ENCODE measurements at places on chromosomes 16 and 17.
A peak's percentile ranks its signal among the peaks of the same experiment; 100 is the strongest.

GRCh38 chr16:35184356-35184870, 1725.0 kb downstream of the TP53TG3F start:
- DNase-seq, result no peak

- no peak for DNase-seq
Observed at GRCh38 chr16:60636117-60636516, 1400.1 kb downstream of the CDH8 start.

DNA sequence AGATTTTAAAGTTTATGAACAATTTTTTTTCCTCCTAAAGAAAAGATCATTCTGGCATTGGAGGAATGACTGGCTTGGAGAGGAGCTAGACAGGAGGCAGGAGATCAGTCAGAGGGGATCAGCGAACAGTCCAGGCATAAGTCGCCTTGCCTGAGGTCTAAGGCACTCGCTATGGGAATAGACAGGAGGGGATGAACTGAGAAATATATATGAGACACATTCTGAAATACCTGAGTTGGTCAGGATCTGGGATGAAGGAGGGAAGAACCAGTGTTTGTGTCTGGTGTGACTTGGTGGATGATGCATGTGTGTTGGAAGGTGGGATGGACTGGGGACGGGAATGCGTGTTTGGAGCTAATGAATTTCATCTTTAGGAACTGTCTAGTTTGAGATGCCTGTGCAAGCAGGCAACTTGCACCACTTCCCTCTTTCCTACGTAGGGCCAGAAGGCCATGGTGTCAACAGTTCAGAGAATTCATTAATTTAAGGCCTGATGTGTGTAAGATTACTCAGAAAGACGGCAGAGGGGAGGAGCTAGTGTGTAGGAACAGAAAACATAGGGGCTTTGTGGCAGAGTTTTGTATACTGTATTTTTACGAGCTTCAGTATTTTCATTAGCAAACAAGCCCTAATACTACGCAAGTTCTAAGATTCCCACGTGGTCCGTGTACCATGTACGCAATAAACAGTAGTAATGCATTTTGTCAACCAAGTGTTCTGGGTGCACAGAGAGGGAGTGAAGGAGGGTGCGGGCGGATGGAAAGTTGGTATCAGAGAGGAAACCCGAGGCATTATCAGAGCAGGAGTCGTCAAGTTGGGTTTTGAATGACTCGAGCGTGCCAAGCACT, 825 bp downstream of the HEATR6 start:
- no peak for DNase-seq

DNA sequence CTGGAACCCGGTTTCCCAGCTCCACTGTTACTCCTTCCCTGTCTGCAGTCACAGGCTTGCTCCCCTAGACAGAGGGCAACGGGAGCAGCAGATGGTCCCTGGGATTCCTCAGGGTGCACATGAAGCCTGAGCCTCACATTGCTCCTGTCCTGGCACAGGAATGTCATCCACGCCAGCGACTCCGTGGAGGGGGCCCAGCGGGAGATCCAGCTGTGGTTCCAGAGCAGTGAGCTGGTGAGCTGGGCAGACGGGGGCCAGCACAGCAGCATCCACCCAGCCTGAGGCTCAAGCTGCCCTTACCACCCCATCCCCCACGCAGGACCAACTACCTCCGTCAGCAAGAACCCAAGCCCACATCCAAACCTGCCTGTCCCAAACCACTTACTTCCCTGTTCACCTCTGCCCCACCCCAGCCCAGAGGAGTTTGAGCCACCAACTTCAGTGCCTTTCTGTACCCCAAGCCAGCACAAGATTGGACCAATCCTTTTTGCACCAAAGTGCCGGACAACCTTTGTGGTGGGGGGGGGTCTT, 1.6 kb upstream of the DECR2 start:
- DNase-seq, result no peak

DNA sequence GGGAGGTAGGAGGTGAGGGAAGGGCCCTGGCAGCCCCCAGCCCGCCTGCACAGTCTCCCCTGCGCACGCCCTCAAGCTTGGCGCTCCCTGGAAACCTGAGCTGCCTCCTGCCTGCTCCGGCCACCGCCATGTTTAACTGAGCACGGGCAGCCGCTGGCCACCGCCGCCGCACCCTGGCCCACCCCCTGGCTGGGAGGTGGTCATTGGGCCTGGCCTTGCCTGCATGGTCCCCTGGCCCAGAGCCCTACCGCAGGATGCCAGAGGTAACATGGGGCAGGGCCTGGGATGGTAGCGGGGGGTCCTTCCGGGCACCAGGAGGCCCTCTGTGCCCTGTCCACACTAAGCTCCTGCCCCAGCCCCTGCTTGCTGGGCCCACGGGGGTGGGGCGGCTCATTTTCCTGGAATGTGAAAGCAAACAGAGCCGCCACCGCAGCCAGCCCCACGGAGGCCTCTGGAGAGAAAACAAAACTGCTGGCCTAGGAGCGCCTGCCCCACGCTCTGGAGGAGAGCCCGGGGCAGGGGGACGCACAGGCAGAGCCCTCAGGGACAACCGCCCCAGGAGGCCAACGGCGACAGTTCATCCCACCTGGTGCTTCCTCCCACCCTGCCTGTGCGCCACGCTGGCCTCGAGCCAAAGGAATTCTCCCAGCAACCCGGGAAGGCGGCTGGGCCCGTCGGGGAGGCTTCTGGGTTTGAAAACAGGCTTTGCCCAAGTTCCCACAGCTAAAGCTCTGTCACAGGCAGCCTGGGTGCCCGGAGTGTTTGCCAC, 8.9 kb downstream of the NHERF2 start:
- DNase-seq, result peak; percentile 69

GRCh38 chr17:67434061-67434525, 57.0 kb downstream of the PITPNC1 start:
- DNase-seq, result no peak

GRCh38 chr17:61593426-61593825, 2.4 kb upstream of the NACA2 start:
- DNase-seq, result no peak

GRCh38 chr16:59611556-59611955, 877.4 kb upstream of the GOT2 start:
- no peak for DNase-seq

- DNase-seq, result no peak
Observed at GRCh38 chr16:80994451-80994850, 12.2 kb downstream of the CMC2 start.

DNA sequence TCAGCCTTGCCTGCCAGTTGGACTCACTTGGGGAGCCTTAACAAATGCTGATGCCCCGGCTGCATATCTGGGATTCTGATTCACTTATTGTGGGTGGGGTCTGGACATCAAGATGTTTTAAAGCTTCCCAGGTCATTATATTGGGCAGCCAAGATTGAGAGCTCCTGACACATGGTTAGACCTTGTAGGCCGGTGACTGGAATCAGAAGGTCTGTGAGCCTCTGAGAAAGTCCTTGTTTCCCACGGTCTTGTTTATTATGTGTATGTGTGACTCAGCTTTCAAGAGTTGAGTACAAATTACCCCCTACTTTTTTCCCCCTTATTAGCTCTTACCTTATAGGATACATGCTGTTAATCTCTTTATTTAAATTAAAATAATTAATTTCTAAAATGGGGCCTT, 103.5 kb downstream of the ABCC1 start:
- DNase-seq, result no peak

GRCh38 chr17:37553401-37553966, 55.7 kb downstream of the SYNRG start:
- DNase-seq, result no peak

GRCh38 chr17:7853691-7854038, 1.2 kb upstream of the TMEM88 start:
- DNase-seq, result no peak

- no peak for DNase-seq
Observed at GRCh38 chr16:743794-744500, 3.1 kb upstream of the CIAO3 start.
